ENCODE measurements at places on chromosomes 4 and X.

GRCh38 chr4:102429553-102429952 lies 71.6 kb upstream of the NFKB1 start:
- peak; percentile 80 for DNase-seq

- no peak for DNase-seq
These were observed 8.4 kb downstream of the GC start for GRCh38 chr4:71775449-71775848.

- DNase-seq, result no peak
These were observed 22.8 kb upstream of the FGF2 start for GRCh38 chr4:122803788-122804208.

GRCh38 chr4:111330786-111331185 lies 707.9 kb upstream of the PITX2 start:
- DNase-seq, result peak; percentile 20

DNA sequence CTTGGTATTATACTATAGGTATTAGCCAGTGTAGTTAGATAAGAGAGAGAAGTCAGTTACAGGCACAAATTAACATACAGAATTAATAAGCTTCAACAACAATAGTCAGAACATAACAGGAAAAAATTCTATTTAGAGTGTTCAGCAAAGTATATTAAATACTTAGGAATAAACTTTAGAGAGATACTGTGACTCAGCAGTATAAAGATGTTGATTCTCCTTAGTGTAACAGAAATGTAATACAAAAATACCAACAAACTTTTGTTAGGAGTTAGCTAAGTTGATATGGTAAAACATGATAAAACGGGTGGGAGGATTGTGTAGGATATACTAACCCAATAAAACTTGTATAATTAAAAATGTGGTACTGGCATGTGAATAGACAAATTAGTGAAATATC lies 154.3 kb downstream of the DIPK2B start:
- DNase-seq, result no peak

- no peak for DNase-seq
These were observed 26.7 kb upstream of the SORBS2 start for GRCh38 chr4:185838514-185839193.

DNA sequence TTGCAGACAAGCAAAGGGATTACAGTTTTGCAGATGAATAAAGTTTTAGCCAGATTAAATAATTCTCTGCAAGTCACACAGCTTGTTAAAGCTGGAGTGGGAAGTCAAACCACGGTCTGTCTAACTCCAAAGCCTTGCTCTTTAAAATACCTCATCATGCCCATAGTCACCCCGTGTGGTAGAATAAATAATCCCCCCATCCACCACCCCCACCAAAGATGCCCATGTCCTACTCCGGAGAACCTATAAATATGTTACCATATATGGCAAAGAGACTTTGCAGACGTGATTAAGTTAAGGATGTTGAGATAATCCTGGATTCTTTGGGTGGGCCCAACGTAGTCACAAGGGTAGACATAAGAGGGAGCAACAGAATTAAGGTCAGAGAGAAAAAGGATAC lies 118.7 kb downstream of the BEND2 start:
- no peak for DNase-seq

- no peak for DNase-seq
These were observed 33.0 kb upstream of the KIAA0232 start for GRCh38 chr4:6749340-6750171.

- DNase-seq, result no peak
These were observed 10.4 kb upstream of the USO1 start for GRCh38 chr4:75714011-75714410.

DNA sequence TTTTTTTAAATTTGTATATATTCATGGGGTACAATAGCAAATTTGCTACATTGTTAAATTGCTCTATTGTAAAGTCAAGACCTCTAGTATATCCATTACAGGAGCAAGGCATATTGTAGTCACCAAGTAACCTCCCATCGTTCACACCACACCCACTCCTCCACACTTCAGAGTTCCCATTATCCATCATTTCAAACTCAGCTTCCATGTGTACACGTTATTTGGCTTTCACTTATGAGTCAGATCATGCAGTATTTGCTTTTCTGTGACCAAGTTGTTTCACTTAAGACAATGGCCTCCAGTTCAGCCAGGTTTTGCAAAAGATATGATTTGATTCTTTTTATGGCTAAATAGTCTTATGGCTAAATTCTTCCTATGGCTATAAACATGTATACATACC lies 2614.2 kb downstream of the PCDH7 start:
- no peak for DNase-seq

GRCh38 chr4:153497091-153497531 lies 31.0 kb downstream of the TMEM131L start:
- no peak for DNase-seq

- DNase-seq, result no peak
These were observed 32.9 kb upstream of the SPRY1 start for GRCh38 chr4:123363729-123364128.

- DNase-seq, result no peak
These were observed 552.6 kb upstream of the INTU start for GRCh38 chr4:127080141-127080540.

DNA sequence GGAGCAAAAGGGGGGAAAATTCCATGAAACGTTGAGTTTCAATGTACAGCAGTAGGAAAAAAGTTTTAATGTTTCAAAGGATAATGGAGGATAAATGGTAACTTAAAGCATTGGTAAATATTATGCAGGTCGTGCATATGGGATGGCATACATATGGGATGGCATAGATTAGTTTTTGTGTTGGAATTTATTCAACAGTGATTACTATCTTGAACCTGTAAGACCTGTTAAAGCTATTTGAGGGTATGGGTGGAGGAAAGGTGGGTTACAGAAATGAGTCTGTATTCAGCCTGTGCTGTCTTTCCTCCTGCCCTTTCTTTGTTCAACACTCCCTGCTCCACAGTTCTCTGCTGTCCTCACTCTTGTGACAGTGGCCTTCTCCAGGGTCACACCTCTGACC lies 54.6 kb downstream of the ARHGAP10 start:
- no peak for DNase-seq

GRCh38 chr4:128355305-128355704 lies 67.7 kb upstream of the PGRMC2 start:
- DNase-seq, result peak; percentile 32

DNA sequence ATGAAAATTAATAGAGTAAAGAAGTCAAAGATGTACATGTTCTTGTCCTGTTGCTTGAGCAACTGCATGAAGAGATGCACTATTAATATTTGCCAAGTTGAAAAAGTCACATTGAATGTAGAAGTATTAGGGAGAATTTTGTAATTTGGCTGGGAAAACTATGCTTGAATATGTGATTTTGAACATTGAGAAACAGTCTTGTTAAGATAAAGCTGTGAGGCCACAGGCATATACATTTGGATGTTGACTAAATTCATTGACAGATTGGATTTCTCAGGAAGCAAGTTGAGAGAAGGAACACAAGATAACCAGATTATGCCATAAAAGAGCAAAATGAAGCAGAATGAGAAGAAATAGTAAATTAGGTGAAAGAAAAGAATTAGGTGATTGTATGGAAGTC lies 1777.5 kb upstream of the PCDH7 start:
- no peak for DNase-seq

GRCh38 chrX:104310090-104310489 lies 55.4 kb upstream of the ESX1 start:
- peak; percentile 33 for DNase-seq

GRCh38 chr4:41878170-41878969 lies 56.9 kb upstream of the TMEM33 start:
- DNase-seq, result no peak

DNA sequence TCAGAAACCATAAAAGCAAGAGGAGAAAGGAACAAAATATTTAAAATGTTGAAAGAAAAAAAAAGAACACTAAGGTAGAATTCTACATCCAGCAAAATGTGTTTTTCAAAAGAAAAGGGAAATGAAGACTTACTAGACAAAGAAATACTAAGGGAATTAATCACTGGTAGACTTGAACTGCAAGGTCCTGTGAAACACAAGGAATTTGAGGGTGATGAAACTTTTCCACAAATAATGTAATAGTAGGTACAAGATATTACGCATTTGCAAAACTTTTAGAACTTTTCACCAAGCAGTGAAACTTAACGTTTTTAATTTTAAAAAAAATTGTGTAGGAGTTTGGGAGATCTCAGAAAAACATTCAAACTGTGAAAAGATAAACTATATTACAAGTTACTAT lies 180.3 kb upstream of the MAGEB16 start:
- no peak for DNase-seq

- DNase-seq, result no peak
These were observed 19.4 kb upstream of the TMSB15A start for GRCh38 chrX:102535958-102536357.

DNA sequence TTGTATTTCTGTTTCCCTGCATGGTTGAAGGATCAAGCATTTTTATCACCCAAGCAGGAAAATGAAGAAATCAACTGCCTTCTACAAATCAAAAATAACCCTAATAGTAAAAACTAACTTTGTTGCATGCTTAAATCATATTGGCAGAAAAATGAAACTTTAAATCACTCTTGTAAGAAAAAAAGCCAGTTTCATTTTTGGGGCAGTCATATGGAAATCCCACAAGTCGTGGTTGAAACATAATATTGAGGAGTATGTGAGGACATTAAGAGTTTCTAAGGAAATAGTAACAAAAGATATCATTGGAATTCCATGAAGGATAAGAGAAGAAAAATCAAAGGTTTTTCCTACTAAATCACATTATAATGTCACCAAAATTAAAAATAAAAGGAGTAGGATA lies 8.4 kb downstream of the TEC start:
- peak; percentile 14 for DNase-seq
